Stimulated activated CD4-positive, alpha-beta T cell treated with anti-CD3 and anti-CD28 coated beads, Interleukin-15, amount 100 ng/mL, for 24 hours (primary cell): ENCODE measurements at places on chromosomes 1 and 21.

GRCh38 chr1:243287652-243288051 lies 31.8 kb downstream of the SDCCAG8 start:
- DNase-seq = no peak

DNA sequence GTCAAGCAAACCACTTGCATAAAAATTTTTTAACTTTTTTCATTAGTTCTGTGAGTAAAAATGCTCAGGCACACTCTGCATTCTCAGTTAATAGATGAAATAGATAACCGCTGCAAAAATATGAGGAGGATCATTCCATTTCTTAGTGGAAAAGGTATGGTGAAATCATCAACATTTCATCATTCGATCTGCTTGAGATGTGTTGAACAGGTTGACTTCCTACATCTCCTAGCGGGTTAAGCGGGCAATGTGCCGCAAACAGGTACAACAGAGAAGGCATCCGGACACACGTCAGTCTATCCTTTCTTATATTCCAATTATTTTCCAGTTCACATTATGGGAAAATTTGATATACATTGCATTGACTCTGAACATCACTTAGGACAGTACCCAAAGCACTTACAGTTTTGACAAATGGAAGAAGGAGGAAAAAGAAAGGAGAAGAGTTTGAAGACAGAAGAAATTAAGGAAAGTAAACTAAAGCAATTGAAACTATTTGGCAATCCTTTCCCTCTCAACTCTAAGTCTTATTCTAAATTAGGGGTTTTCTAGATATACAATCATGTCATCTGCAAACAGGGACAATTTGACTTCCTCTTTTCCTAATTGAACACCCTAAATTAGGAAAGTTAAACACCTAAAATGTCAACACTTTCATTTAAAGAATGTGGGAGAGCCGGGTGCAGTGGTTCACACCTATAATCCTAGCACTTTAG lies 33.5 kb downstream of the NIBAN1 start:
- no peak for DNase-seq

DNA sequence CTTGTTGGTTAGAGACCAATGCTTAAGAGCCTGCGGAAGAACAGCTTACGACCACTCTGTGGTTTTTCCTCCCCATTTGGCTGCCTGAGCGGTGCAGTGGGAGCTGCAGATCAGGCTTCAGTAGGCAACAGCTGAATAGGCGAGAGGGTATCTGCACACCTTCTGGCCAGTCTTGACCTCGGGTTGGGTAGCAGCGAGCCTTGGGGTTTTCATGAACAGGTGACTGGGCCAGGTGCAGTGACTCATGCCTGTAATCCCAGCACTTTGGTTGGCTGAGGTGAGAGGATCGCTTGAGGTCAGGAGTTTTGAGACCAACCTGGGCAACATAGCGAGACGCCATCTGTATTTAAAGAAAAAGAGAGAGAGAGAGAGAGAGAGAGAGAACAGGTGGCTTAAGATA lies 41.0 kb downstream of the NENF start:
- DNase-seq = no peak

DNA sequence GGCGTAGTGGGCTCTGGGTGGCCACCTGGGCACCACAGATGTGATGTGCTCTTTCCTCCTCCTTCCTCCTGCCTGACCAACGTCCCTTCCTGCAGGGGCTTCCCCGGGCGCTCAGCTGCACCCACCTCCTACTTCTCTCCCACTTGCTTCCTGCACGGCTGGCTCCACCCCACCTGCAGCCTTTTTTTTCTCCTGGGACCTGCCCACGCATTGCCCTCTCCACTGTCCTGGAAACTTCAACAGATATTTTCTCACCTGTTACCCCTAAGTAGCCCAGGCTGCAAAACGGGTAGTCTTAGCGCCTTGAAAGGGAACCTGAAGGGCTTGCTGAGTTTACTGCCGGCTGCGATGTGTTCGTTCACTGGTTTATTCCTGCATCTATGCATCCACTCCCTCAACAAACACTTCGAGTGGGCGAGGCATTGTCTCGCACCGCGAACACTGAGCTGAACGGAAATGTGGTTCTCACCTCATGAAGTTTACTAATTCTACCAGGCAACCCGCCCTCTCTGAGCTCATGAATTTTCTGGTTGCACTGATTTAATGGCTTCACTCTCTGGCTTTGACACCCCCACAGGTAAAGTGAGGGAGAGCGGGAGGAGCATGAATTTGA lies 23.6 kb downstream of the ZBTB18 start:
- peak; percentile 52 for DNase-seq

- no peak for DNase-seq
Observed at GRCh38 chr1:42420911-42421585, 34.8 kb downstream of the ZMYND12 start.

- DNase-seq = peak; percentile 32
Observed at GRCh38 chr1:93219443-93219842, 38.9 kb downstream of the CCDC18 start.

GRCh38 chr1:230641346-230641745 lies 935 bp upstream of the COG2 start:
- no peak for DNase-seq

DNA sequence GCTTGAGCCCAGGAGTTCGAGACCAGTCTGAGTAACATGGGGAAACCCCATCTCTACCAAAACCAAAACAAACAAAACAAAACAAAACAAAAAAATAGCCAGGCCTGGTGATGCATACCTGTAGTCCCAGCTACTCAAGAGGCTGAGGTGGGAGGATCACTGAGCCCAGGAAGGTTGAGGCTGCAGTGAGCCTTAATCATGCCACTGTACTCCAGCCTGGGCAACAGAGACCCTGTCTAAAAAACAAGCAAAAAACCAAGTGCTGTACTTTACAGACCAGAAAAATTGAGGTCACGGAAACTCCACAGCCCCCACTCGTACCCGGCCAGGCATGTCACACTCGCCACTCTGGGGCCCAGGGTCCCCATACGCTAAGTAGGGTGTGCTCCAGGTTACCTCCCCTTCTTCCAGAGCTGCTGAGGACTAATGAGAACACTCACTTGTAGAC lies 22.9 kb downstream of the ATP2B4 start:
- peak; percentile 56 for DNase-seq
